ENCODE measurements at places on chromosomes 7 and 10.

- DNase-seq, result no peak
These were observed 10.0 kb downstream of the TLX1 start for GRCh38 chr10:101140950-101141615.

DNA sequence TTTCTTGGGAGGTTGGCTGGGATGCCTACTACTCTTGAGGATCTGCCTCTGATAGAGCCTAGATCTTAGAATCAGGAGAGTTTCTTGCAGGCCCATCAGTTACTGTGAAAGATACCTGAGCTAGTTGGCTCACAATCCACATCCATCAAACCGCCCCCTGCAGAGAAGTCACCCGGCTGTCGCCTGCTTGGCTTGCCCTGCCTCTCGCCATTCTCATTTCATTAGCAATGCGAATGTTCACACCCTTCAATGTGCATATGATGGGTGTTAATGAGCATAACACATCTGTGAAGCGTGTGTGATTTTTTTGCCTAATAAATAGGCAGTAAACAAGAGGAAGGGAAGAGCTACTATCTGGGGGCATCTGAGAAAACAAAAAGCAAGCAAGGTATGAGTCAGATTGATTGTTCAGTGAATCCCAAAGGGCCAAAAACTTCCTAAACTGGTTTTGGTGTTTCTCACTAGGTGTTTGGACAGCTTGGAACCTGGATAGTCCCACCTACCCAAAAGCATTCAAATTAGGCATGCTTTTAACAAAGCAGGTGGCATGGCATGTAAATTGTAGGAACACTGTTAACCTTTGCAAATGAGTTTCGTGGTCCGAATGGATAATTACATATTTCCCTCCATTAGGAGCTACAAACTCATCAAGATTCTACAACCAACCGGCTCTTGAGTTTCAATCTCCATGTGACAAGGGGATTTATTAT, 272.3 kb upstream of the C7orf33 start:
- no peak for DNase-seq

- DNase-seq, result peak; percentile 49
These were observed 1.0 kb downstream of the GNB2 start for GRCh38 chr7:100674411-100675104.

GRCh38 chr7:151566897-151567320, 47.2 kb upstream of the RHEB start:
- DNase-seq, result no peak

DNA sequence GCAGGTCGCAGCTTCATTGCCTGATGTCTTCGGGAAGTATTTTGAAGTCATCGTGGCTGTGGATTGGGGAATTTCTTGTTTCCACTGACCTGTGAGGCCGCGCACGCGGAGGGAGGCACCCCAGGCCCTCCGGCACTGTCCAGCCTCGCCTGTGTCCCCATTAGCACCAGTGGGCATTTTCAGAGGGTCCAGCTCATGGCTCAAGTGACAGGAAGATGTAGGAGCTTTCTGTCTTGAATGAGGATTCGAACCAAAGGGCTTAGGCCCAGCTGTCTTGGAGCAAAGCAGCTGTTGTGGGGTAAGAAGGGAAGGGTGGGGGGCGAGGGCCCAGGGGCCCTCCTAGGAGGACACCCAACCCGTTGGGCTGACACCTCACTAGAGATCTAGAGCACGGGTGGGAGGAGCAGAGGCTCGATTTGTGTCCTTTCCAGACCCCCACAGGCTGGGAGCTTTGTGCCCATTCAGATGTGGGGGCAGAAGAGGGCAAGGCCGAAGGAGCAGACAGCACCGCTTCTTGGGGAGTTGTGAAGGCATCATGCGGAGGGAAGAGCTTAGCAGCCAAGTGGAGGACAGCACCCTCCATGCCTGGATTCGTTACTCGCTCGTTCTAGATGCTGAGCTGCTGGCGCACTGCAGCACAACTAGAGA, 914 bp downstream of the ZNF37A start:
- DNase-seq, result no peak

DNA sequence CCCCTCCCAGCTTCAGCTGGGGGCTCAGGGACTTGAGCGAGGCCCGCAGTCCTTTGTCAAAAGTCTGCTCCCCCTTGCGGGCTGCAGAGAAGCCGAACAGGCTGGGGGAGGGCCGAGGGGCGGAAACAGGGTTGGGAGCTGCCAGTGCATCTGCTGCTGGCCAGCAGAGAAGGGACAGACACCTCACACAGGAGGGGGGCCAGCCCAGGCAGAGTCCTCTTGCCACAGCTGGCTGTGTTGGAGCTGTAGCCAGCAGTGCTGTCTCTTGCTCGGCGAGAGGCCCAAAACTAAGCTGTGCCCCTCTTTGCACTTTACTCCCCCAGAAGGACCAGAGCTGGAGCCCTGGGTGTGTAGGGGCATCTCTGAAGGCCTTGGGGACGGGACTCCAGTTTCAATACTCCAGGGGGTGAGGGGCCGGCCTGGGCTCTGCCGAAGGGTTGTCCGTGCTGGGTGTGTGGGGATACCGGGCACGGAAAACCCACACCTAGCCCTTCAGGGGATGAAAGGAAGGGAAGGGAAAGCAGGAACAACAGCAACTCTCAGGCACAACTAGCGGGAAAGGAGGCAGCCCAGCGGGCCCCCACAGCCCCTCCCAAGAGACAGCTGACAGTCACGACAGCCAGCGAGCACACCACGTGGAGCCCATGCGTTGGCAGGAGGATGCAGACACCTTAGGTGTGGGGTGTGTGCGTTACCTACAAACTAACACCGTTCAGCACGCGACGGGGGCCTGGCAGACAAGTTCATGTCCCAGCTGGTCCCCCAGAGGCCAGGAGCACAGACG, 17.8 kb downstream of the YKT6 start:
- DNase-seq, result no peak

GRCh38 chr10:28429573-28430216, 103.2 kb upstream of the WAC start:
- no peak for DNase-seq

- DNase-seq, result peak; percentile 17
These were observed 103.4 kb downstream of the SAMD9 start for GRCh38 chr7:93014410-93014809.

GRCh38 chr7:84196084-84196503, 1.5 kb upstream of the SEMA3A start:
- no peak for DNase-seq
